T-helper 1 cell (primary cell): ENCODE measurements at places on chromosomes 1 and 21.

GRCh38 chr1:244092964-244093638, 42.0 kb downstream of the ZBTB18 start:
- no peak for DNase-seq

GRCh38 chr1:237181743-237182317, 139.8 kb downstream of the RYR2 start:
- DNase-seq, result no peak

GRCh38 chr1:27366113-27366410, 699 bp downstream of the MAP3K6 start:
- peak; percentile 57 for DNase-seq

DNA sequence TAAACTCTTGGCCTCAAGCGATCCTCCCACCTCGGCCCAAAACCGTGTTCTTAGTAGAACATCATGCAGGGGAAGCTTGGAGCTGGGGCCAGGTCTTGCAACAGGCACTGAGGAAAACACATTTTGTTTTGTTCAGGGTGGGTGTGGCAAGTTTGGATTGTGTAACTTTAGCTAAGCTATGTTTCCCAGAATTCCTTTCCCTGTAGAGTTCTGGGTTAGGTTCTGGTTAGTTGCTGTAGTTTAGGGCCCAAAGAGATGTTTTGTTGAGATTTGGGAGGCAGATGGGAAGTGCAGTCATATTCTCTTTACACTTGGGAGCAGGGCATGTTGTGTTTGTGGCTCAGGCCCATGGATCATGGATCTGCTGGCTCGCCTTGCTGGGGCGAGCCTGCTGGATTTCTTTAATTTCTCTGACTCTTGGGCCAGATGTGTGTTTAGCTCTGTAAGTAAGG, 24.0 kb downstream of the PLA2G5 start:
- DNase-seq, result no peak

DNA sequence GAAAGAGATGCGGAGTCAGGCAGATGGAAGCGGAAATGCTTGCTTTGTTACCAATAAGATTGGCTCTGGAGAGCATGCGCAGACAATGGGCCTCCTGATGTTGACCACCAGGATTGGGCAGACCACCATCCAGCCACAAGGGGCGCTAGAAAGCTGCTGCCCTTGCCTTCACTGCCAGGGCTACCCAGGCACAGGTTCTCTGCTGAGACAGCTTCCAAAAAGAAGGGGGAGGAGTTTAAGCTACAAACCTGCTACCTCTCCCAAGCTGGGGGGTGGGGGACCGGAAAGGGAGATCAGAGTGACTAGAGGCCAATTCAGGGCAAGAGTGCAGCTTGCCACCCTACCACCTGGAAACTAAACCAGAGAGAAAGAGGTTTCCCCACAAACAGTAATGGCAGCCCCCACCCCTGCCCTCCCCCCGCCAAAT, 369.7 kb downstream of the RRAGC start:
- DNase-seq, result no peak

GRCh38 chr1:7962636-7963377, 1.3 kb downstream of the PARK7 start:
- DNase-seq, result no peak

DNA sequence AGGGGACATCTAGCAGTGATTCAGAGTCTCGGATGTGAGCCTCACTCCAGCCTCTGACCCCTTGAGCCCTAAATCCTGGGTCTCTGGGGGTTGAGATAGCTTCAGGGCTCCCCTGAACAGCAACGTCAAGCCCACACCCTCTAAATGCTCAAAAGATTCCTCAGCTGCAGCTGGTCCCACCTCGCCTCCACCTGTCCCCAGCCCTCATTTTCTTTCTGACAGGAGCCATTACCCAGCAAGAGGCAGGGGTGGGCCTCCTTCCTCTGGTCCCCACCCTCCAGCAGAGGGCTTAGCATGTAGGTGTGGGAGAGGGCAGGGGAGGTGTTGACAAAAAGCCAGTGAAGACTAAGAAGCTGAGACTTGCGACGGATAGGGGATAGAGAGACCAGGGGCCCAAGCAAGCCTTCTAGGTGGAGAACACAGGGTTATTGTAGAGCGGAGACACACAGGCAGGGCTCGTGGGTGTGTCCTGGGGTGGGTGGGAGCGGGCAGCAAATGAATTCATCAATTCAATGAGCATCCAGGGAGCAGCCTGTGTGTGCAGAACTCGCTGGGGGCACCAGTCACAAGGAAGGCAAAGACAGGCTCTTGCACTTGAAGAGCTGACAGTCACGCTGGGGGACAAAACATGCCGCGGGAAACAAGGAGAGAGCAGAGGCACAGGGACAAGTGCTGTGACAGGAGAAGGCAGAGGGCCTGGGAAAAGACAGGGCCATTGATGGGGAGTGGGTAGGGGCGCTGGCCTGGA, 48.9 kb upstream of the GOLT1A start:
- no peak for DNase-seq

GRCh38 chr1:69913977-69914376, 291.4 kb downstream of the LRRC40 start:
- DNase-seq, result no peak

DNA sequence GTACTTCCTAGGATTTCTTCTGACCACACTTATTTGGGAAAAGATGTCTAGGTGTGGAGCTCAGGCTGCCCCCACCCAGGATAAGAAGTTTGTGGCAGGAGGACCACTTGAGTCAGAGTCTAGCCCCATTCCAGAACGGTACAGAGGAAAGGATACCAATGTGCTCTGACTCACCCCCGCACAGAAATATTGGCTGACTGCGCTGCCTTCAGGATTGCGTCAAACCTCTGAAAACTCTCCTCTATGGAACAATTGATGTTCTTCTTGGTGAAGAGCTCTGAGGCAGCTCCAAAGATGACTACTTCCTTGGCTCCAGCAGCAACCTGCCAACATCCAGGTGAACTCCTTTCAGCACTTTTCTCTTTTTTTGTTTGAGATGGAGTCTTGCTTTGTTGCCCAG, 11.2 kb downstream of the HMGCL start:
- no peak for DNase-seq

DNA sequence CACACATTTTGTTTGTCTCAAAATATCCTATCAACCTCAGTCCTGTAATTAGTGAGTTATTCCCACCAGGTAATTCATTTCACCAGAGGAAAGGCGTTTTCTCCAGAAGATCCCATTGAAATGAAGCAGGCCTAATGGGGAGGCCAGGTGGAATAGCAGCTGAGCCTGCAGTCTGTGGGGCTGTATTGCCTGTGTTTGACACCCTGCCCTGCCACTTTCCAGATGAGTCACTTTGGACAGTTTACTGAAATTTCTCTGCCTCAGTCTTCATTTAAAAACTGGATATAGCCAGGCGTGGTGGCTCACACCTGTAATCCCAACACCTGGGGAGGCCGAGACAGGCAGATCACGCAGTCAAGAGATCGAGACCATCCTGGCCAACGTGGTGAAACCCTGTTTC, 78.1 kb upstream of the PPP2R5A start:
- DNase-seq, result no peak

DNA sequence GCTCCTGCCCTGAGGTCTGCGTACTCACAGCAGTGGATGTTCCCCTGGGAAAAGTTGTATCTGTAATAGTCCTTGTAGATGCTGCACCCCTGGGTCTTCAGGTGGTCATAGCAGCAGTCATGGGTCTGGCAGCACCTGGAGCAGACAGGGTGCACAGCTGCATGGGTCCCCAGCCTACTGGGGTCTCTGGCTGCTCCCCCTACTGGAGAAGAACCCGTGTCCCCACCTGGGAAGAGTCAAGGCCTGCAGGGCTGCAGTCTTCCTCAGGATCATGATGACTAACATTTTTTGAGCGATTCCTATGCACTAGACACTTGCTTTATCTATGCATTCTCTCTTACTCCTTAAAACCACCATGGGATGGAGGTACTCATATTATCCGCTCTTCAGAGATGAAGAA, 3.9 kb downstream of the PLA2G2D start:
- DNase-seq, result no peak

DNA sequence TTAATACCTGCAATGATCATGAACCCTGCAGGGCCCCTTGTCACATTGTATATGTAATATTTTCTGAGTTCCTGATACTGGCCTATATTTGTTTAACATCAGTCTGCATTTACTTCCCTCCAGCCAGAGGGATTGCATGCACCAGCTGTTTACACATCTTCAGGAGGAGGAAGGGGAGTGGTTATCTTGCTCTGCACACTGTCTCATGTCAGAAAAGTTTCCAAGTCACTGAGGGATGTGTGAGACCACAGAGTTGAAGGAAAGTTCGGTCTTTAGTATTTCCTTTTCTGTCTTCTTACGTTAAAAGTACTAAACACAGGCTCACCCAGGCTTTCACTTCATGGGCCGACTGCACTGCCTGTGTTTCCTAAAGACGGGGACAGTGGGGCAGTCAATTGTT, 574.1 kb downstream of the LMO4 start:
- no peak for DNase-seq

GRCh38 chr1:223765036-223765718, 52.8 kb downstream of the CAPN2 start:
- DNase-seq, result no peak

GRCh38 chr1:113998361-113998760, 19.1 kb downstream of the OLFML3 start:
- DNase-seq, result no peak

DNA sequence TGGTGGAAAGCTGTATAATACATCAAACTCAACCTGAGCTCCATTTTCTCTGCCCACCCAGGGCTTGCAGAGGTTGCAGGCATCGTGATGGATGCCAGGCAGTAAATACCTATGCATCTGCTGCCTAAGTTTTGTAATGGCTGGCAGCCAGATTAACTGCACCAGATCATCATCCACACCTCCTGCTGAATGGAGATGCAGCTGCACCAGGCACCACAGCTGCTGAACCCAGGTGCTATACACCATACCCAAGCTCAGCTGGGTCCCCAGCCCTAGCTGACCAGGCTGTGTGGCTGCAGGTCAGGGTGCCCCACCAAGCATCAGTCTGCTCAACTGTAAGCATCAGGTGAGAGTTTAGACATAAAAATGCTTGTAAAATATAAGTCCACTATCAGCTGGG, 6.7 kb upstream of the SNAPIN start:
- no peak for DNase-seq

DNA sequence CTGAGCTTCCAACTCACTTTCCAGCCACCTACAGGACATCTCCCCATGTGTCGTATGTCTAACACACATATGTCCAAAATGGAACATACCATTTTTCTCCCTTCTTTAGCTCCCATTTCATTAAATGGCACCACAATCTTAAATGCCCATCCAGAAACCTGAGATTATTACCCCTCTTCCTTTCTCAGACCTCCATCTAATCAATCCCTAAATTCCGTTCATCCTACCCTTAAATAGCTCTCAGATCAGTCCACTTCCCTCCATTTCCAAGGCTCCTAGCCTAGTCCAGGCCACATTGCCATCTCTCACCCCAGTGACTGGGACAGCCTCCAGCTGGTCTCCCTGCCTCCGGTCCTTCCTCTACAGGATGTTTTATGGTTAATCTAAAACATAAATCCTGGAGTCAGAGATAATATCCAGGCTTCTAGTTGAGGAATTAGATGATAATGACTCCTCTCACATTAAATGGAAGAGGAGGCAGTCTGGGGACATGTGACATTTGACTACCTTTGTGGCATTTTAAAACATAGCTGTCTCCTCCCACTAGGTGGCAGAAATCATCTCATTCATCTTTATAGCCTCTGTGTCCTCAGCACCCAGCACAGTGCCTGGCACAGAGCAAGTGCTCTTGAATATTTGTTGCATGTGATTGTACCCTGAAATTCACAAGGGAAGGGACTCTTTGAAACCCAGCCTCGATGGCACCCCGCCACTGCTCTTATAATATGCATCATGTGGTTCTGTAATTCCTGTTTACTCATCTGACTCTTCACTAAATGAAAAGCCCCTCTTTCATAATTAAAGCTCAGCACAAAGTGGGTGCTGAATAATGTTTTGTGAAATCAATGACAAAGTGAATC, 102.3 kb downstream of the TMEM53 start:
- peak; percentile 20 for DNase-seq

- no peak for DNase-seq
Measured at GRCh38 chr1:173122958-173123852, 72.5 kb upstream of the TNFSF18 start.

- no peak for DNase-seq
Measured at GRCh38 chr1:196459383-196459782, 148.9 kb downstream of the KCNT2 start.

- DNase-seq, result no peak
Measured at GRCh38 chr1:151546011-151546925, 6.2 kb downstream of the TUFT1 start.

GRCh38 chr1:234851450-234852438, 241.8 kb upstream of the IRF2BP2 start:
- DNase-seq, result no peak

DNA sequence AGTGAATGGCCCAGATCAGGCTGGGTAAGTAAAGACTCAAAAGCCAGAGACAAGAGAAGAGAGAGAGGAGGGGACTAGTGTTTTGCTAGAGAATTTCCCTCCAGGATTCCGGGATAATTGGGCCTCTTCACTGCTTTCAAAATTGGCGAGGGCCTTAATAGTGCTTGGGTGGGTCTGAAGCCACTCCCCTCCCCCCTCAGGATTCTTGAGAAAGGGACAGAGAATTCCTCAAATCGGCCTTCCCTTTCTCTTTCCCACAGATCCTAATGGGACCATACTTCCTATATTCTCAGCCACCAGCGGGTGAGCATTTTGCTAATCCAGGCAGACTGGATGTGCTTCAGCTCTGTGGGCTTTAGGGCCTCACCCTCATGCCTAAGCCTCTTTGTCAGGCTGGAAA, 11.9 kb downstream of the SFN start:
- DNase-seq, result no peak
